ENCODE measurements at places on chromosomes 12 and 14. TPM values are rescaled to one million over a fixed set of nuclear protein-coding genes. Genes with fewer than 3 reads are reported as not detected.

The ENDOU gene
- not detected for total RNA-seq

The PLBD1 gene
- total RNA-seq: 3.4 TPM

The BEGAIN gene
- total RNA-seq: 0.21 TPM

The SLC38A6 gene
- 24.3 TPM for total RNA-seq

The AICDA gene
- not detected for total RNA-seq

The RNF212B gene
- not detected for total RNA-seq

The COX6A1 gene
- total RNA-seq: 381 TPM

The KLRC1 gene
- total RNA-seq: not detected
